ENCODE measurements at places on chromosomes 3 and 15.

DNA sequence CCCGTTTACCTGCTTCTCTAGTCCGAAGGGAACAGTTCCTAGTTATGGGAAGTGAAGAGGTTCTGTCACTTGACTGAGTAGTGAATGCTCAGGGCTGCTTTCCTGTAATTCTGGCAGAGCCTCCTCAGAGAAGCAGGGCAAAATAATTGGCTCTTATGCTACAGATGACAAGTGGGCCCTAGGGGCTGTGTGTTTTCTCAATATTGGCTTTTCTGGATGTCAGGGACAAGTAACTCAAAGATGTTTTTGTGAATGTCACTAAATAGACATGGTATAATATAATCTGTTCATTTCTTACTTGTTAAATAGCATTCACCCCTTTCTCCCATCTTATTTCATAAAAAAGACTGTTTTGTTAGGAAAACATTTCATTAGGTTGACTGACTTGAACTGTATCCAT lies 40.1 kb downstream of the SGO1 start:
- DNase-seq = no peak

DNA sequence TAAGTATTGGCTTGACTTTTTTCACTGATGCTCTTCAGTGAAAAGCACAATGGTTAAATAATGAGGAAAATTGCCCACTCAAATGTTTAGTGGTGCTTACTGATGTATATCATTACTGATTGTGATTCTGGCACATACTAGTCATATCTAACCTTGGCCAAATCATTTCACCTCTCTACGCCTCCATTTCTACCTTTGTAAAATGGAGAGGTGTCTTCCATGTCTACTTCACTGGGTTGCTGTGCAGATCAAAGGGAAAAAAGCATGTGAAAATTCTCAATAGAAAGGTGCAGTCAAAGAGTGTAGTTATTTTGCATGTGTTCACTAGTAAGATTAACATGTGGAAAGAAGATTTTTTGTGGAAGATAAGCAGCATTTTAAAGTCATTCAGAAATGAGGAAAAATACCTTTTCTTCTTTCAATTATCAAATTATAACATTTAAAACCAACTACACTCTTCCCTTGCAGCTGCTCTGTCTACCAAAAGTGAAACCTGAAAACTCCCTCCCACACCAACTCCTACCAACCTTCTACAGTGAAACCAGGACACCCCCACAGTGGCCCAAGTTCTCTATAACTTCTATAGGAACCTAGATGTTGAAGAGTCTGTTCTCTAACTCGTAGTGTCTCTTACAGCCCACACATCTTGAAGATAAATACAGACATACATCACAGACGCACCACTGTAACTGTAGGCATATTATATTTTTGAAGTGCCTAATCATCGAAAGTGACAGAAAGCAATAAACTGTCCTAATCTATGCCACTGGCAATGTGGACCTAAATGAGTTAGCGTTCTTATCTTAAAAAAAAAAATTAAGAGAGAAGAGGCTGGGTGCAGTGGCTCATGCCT lies 1.4 kb downstream of the CD200R1 start:
- DNase-seq = peak; percentile 14

- DNase-seq = peak; percentile 87
Observed at GRCh38 chr15:98160236-98160635, 199.7 kb downstream of the ARRDC4 start.

- DNase-seq = no peak
Observed at GRCh38 chr15:45631776-45632175, 3.1 kb upstream of the SQOR start.

GRCh38 chr15:25775317-25775912 lies 87.7 kb downstream of the ATP10A start:
- no peak for DNase-seq

DNA sequence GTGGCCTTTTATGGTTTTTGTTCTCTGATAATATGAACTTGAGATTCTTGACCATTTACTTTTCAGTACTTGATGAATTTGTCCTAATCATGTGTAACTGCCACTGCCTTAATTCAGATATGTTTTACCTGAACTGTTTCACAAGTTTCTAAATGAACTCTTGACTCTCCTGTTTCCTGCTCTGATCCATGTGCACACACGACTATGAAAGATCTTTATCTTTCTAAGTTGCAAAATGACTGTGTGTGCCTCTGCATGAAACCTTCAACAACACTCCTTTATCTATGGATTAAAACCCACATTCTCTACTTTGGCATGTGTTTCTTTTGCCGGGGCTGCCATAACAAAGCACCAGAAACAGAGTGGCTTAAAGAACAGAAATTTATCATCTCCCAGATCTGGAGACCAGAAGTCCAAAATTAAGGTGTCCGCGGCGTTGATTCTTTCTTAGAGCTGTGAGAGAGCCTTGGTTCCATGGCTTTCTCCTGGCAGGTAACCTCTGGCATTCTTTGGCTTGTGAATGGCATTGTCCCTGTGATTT lies 275.0 kb downstream of the ADAMTSL3 start:
- no peak for DNase-seq

- DNase-seq = no peak
Observed at GRCh38 chr3:55491296-55491816, 4.2 kb upstream of the WNT5A start.

DNA sequence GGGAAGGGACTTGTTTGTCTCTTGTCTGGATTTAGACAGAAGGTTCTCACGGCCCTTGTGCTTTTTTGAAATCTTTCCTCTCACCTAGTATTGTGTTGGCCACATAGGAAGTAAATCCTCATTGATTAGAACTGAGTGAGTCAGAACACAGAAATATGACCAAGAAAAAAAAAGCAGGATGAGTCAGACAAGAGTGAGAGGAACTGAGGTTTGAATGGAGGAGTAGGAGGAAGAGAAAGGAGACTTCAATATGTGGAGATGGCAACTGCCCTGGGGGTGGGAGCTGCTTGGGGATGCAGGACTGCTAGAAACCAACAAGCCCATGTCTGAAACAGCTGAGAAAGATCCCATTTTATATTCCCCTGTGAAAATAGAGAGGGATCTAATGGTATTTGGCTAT lies 194.1 kb upstream of the ZBTB20 start:
- no peak for DNase-seq

DNA sequence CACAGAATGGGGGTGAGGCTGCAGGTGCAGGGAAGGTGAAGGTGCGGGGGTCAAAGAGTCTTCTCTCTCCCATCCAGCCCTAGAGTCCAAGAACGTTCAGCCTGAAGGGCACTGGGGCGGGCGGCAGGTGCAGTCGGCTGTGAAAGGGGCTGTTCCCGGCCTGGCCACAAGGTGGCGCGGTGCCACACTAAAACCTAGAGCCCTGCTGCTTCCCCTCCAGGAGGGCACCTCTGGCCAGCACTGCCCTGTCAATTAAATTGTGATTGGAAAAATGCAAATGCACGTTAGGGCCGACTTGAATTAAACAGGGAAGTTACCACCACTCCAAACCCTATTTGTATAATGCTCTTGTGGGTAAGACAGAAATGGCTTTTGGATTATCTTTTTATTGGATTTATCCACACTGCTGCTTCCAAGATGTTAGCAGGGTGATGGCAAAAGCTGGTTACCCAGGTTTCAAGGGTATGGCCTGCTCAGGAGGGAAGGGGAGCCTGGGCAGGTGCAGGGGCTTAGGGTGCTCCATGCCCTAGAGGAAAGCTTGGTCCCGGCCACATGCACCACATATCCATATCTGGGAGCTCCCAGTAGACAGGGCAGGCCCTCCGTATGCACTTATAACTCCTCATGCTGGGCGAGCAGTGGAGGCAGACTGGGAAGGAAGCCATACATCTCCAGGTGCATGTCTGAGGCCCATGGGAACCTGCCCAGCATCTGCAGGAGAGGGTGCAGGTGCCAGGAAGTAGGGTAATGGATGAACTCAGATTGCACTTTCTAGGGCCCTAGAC lies 119.8 kb downstream of the ADCY5 start:
- peak; percentile 75 for DNase-seq

DNA sequence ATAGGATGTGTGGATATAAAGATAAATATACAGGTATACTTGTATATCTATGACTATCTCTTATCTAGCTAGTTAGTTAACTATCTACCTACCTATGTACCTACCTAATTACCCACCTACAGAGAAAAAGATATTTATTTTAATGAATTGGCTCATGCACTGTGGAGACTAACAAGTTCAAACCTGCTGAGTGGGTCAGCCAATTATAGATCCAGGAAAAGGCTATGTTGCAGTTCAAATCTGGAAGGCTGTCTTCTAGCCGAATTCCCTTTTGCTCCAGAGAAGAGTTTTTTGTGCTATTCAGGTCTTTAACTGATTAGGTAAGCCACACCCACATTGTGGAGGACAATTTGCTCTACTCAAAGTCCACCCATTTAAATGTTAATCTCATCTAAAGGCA lies 335.0 kb downstream of the GRM7 start:
- DNase-seq = no peak
